ENCODE measurements at places on chromosomes 11 and 22.

GRCh38 chr11:61756452-61757212 lies 4.2 kb downstream of the MYRF start:
- DNase-seq: no peak

- no peak for DNase-seq
Measured at GRCh38 chr11:132803436-132803835, 728.9 kb downstream of the OPCML start.

DNA sequence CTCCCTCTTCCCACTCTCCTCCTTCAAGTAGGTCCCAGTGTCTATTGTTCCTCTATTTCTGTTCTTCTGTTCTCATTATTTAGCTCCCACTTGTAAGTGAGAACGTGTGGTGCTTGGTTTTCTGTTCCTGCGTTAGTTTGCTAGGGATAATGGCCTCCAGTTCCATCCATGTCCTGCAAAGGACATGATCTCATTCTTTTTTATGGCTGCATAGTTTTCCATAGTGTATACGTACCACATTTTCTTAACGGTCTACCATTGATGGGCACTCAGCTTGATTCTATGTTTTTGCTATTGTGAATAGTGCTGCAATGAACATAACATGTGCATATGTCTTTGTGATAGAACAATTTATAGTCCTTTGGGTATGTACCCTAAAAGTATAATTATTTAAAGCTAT lies 26.2 kb downstream of the C2CD3 start:
- DNase-seq: no peak

- DNase-seq: no peak
Measured at GRCh38 chr22:47275605-47276449, 513.4 kb downstream of the TBC1D22A start.

- DNase-seq: no peak
Measured at GRCh38 chr22:41922328-41922727, 4.3 kb downstream of the TNFRSF13C start.

DNA sequence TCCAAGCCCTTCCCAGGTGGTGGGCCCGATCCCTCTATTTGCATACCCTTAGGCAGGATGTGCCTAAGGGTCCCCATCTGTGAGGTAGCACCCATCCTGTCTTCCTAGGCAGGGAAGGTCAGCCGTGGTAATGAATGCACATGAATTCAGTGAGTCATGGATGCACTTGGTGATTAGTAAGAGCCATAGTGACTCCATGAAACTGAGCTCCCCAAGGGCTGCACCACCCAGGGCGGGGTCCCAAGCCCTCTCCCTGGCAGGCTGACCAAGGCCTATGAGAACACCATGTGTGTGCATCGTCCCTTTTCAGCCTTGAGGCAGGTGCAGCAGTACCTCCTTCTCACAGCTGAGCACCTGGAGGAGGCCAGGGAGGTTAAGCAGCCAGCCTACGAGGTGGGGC lies 15.6 kb upstream of the SUSD2 start:
- DNase-seq: no peak

GRCh38 chr11:70255477-70256116 lies 14.9 kb upstream of the PPFIA1 start:
- no peak for DNase-seq

DNA sequence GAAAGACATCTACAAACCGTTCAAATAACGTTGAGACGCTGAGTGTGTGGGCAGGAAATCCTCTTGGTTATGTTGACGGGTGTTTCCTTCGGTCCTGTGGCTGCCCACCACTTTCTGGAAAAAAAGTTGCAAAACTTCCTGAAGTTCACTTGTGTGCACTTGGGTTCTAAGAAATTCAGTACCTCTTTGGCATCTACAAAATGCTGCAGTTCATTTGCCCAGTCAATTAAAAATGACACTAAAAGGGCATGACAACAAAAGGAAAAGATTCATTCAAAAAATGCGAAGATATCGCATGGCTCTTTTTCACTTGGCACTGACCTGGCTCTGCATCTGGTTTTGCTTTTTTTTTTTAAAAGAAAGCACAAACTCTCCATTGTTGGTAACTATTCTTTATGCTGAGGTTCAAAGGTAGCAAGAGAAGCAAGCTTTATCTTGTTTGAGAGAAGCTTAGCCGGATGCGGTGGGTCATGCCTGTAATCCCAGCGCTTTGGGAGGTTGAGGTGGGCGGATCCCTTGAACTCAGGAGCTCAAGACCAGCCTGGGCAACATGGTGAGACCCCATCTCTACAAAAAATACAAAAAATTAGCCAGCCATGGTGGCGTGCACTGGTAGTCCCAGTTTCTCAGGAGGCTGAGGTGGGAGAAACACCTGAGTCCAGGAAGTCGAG lies 10.6 kb upstream of the XBP1 start:
- DNase-seq: no peak

DNA sequence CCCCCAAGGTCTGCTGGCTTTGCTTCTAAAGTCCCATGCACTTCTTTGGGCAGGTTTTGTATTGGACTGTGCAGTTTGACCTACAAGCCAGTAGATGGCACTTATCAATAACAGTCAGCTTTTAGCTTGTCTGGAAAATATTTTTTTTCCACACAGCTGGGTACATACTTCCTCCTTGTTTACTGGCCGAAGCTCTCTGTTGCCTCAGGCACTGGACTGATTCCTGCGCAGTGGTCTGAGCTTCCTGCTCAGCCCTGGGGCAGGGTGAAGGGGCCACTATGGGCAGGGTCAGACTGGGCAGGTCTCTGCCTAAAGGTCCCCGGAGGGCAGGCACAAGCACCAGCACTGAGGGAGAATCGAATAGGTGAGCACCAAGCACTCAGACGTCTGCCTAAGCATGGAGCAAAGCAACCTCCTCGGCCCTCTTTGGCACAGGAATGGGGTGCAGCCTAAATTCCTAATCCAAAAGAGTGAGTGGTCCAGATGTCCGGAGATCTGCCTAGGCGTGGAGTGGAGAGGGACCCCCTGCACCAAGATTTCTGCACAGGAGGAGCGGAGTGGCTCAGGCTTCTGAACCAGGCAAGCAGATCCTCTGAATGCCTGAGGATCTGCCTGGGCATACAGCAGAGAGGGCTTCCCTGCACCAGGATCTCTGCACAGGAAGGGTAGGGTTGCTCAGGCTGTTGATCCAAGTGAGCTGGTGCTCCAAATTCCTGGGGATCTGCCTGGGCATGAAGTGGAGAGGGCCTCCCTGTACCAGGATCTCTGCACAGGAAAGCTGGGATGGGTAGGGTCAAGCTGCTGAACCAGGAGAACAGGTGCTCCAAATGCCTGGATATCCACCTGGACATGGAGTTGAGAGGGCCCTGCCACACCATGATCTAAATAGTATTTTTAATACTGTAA lies 105.9 kb upstream of the C11orf58 start:
- no peak for DNase-seq

- DNase-seq: peak; percentile 24
Measured at GRCh38 chr22:46737105-46737975, 712 bp downstream of the CERK start.

GRCh38 chr11:9757809-9758636 lies 94.1 kb downstream of the SWAP70 start:
- DNase-seq: peak; percentile 92
